ENCODE measurements at places on chromosomes 5 and 9.

- no peak for DNase-seq
These were observed 247.1 kb upstream of the ANKRD55 start for GRCh38 chr5:56480078-56480704.

- no peak for DNase-seq
These were observed 26.5 kb upstream of the DOCK2 start for GRCh38 chr5:169610606-169611005.

GRCh38 chr5:142290577-142291299 is 34.1 kb downstream of the SPRY4 start:
- DNase-seq: no peak

DNA sequence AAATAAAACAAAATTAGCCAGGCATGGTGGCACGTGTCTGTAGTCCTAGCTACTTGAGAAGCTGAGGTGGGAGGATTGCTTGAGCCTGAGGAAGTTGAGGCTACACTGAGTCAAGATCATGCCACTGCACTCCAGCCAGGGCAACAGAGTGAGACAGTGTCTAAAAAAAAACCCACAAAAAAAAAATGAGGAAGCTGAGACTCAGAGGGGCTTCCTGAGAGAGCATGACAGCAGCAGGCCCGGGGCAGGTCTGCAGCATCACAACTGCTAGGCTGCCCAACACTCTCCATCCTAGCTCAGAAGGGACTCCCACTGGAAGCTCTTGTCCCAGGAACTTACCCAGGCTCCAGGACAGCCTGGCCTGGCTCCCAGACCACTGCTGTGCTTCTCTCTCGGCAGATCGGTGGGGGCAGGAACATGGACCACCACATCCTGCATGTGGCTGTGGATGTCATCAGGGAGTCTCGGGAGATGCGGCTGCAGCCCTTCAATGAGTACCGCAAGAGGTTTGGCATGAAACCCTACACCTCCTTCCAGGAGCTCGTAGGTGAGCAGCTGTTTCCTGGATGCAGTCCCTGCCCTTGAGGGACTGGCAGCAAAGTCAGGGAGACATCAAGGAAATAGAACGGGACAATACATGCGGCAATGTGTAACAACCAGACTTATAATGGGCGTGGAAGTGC is 19.1 kb downstream of the PTGS1 start:
- DNase-seq: no peak

DNA sequence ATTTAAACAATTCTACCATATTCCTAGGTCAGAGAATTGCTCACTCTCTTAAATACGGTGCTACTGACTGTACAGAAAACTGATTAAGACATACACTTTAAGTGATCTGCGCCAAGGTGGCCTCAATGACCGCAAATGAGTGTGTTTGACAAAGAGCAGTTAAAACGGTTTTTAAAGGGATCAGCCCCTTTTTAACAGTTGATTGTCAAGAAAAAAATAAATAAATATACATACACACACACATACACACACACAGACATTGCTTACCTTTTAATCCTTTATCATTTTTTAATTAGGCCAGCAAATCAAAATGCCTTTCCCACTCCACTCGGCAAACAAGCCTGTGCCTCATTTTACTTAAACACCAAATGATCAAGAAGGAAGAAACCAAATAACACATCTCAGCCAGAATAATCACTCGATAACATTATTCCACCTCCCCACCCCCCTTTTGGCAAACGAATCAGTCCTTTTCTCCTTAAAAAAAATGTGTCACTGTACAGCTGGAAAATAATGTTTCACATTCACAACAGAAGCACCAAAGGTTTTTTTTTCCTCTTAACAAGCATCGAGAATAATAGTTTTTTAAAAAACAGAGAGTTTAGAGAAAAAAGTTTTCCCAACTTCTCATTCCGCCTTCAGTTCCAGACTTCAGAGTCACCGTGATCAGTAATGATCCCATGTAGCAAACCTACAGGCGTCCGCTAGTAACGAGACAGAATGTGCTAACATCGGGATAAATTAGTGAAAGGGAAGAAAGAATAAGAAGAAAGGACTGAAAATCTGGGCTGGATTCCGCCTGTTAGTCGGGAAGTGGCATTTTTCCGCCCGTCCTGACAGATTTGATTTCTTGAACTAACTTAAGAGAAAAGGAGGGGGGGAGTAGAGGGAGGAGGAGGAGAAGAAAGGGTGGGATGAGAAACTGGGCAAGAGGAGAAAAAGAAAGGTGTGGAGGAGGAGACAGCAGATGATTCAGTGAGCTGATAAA is at the start of gene ZNF608:
TSS of gene ZNF608 (minus strand) at position 712 of the 988 bp plus-strand sequence. CDS start 1,650 bp downstream, outside the sequence.
- DNase-seq: no peak

DNA sequence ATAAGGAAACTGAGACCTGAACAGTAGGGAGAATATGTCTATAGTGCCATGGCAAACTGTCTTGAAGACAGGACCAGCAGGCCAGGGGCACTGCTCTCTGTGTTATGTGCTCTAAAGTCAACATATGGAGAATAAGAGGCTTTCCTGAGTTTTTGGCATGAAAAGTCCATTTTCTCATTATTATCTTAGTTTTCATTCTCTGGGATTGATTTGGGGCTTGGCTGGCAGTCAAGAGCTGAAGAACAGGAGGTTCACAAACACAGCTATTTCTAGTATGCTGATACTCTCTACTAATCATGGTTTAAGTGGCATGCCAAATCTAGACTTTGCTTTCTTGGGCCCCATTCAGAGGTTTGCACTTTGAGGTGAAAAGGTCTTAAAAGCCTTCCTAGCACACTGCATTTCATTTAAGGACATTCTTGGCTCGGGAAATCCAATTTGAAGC is 404.4 kb downstream of the ZNF608 start:
- DNase-seq: no peak

DNA sequence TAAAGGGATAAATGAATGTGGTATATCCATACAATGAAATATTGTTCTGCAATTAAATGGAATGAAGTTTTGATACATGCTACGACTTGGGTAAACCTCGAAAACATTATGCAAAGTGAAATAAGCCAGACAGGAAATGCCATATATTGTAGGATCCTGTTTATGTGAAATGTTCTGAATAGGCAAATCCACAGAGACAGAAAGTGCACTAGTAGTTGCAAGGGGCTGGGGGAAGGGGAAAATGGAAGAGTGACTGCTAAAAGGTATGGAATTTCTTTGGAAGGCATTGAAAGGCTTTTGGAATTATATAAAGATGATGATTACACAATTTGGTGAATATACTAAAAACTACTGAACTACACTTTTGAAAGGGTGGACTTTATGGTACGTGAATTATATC is 97.0 kb downstream of the FOXD1 start:
- no peak for DNase-seq

DNA sequence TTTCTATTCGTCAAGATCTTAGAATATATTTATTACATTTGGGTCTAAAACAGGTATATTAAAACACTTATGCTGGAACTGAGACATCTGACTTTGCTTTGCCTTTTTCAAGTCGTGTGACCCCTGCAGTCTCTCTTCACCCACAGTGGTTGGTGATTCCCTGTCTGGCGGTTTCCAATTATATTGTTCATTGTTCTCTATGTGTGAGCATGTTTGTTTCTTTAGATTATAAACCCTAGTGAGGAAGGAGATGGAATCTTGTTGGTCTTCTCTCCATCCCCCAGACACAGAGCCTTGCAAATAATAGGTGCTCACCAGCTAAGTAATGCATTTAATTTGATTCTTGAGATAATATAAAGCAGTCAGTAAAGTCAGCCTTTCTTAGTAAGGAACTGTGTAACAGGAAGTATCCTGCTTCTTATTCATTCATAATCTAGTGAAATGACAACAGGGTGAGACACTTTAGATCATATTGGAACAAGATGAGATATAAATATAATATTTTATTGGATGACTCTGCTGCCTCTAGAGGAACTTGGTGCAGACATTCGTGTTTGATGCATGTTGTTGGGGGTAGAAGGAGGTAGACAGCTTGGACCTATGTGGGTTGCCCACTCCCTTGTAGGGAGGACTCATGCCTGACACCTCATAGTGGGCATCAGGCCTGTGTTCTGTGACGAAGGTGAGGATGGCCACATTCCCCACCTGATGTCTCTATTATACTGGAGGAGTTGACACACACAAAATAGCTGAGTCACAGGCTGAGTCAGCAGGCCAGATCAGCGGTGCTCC is 88.1 kb downstream of the FGF1 start:
- DNase-seq: peak; percentile 45

GRCh38 chr5:34409373-34409772 is 246.8 kb upstream of the RAI14 start:
- DNase-seq: no peak

GRCh38 chr5:78416677-78417425 is 56.4 kb downstream of the SCAMP1 start:
- DNase-seq: no peak

- no peak for DNase-seq
These were observed 306.4 kb downstream of the ZSWIM6 start for GRCh38 chr5:61638476-61638875.

DNA sequence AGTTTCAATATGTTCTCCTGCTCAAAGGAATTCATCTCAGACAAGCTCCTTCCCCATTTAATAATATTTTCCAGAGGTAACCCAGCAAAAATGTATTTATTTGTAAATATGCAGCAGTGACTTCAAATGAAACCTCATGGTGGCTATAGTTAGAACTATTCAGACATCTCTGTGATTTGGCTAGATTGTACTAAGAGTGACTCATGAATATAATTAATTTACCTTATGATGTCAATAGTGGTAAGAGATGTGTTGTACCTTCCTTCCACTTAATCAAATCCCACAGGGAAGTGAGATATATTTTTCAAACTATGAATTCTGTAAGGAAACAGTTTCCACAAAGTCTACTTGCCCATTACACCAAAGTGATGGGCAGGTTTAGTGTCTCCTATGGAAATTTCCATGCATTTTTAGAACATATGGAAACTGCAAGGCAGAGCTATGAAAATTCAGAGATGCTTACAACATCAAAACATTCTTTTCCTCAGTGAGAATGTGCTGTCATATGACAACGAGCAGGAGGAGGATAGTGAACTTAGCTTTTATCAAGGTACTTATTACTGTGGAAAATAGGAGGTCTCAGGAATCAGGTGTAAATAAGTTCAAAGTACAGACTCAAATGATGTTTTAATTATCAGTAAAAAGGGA is 34.0 kb upstream of the SPDL1 start:
- no peak for DNase-seq

DNA sequence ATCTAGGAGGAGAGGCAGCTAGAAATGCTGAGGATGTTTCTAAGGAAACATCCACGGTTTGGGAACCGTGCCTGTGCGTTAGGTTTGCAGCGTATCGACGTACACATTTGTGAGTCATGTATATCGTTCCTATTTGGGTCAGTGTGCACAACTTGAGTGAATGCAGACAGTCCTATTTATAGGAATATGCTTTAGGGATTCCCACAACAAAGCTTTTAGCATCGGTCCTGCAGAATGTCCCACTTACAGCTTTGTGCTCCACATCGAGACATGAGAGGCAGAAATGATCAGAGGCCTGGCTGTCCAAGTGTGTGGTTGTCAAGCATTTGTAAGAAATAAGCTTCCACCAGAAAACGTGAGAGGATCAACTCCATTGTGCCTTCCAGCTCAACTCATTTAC is 1282.7 kb upstream of the WWC1 start:
- no peak for DNase-seq

Measured in activated CD4-positive, alpha-beta T cell treated with anti-CD3 and anti-CD28 coated beads, Interleukin-2, Interleukin-4, amounts not matched to agents 100 ng/mL and 50 ng/mL, durations not matched to agents 16 hours and 8 hours (primary cell).